Epithelial cell of proximal tubule (primary cell): ENCODE measurements at places on chromosomes 5 and 9.

- DNase-seq: no peak
Observed at GRCh38 chr5:55232985-55233928, at the start of gene CCNO. TSS of gene CCNO (minus strand) at chr5:55233608. CDS start at chr5:55233523, 85 bp downstream.

- no peak for DNase-seq
Observed at GRCh38 chr5:65823845-65824445, 101.9 kb downstream of the NLN start.

DNA sequence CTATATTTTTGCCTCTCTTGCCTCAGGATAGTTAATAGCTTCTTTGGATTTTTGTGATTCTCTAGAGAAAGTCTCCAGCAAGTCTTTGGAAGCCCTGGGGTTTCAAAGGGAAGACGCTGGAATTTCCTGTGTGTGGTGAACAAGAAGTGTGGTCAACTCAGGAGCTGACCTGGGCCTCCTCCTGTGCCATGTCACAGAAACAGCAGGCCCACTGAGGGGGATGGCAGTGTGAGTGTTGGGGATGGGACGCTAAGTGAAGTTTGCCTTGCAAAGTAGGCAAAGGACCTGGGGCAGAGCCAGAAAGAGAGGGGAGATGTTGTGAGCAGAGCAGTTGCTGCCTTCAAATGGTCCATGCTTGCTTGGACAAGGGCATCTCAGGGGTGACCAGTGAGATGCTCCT, 226.3 kb downstream of the DMRT2 start:
- DNase-seq: no peak

GRCh38 chr9:69019808-69020207, 5.9 kb upstream of the PRKACG start:
- no peak for DNase-seq

GRCh38 chr9:16602494-16602893, 268.0 kb downstream of the BNC2 start:
- DNase-seq: no peak

DNA sequence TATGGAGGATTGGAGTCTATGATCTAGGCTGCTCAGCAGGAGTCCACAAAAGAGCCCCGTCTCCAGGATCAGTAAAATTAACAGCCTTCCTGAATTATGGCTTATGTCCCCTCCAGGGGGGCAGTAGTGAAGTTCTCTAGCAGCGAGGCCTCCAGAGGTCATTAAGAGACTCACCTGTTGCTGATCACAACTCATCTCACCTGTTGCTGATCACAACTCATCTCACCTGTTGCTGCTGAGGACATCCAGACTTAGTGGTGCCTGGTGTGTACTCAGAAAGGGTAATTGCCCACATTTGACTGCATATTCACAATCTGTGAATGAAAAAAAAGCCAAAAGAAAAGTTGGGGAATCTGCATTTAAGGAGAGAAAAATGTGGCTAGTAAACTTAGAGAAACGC, 129.5 kb downstream of the SMARCA2 start:
- no peak for DNase-seq

GRCh38 chr9:18056269-18056992, 417.5 kb upstream of the ADAMTSL1 start:
- DNase-seq: no peak
